Left forelimb (tissue), 1 donor: ENCODE measurements at places on chromosomes 5 and 9.

DNA sequence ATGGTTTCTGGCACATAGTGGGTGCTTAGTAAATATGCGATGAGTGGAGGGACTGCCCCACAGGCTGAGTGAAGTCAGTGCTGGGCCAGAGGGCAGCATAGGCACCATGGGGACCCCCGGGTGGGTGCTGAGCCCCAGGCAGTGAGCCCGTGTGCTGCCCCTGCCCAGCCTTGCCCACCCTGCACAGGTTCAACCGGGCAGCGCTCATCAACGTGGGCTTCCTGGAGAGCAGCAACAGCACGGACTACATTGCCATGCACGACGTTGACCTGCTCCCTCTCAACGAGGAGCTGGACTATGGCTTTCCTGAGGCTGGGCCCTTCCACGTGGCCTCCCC, 7.2 kb downstream of the B4GALT7 start:
- DNase-seq = no peak

GRCh38 chr5:135491552-135492318, 39.6 kb upstream of the TIFAB start:
- DNase-seq = peak; percentile 25

GRCh38 chr5:76292620-76293322, 110.3 kb upstream of the IQGAP2 start:
- no peak for DNase-seq

DNA sequence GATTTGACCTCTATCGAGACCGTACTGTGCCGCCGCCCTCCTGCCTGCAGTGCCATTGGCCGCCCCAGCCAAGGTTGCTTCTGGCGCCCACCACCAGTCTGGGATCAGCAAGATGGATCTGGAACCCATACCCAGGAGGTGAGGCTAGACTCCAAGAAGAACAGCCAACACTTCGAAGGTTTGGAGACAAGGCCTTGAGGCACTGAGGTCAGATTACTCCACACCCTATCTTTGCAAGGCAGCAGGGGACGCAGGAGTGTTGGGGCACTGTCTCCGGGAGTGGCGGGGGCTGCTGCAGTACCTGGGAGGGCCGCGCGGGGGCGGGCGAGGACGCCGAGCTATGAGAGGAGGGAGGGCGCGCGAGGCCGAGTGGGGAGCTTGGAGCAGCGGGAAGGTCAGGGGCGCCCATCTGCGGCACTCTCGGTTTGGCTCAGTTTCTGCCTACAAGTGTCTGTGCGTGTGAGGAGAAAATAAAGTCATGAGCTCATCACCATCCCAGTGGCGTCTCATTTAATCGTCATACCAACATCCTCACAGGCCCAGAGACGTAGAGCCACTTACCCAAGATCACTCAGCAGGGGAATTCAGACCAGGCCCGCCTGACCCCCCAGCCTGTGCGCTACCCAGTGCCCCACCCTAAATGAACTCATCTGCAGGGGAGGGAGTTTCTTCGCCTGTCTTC, 20.5 kb upstream of the PSD2 start:
- peak; percentile 80 for DNase-seq

DNA sequence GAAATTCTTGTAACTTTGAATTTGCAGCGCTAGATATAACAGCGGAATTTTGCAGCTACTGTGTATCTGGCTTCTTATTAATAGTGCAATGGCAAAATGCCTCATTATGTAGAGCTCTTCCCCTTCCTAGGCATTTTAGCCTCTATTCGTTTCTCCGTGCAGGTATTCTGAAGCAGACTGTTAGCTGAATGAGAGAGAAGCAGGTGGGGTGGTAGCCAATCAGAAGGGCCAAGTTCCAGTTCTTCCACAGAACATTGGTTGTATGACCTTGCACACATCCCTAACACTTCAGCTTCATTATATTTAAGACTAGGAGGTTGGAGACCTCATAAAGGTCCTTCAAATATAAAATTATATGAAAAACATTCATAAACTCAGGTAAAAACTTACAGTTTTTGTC, 1.2 kb upstream of the VPS13A start:
- no peak for DNase-seq

DNA sequence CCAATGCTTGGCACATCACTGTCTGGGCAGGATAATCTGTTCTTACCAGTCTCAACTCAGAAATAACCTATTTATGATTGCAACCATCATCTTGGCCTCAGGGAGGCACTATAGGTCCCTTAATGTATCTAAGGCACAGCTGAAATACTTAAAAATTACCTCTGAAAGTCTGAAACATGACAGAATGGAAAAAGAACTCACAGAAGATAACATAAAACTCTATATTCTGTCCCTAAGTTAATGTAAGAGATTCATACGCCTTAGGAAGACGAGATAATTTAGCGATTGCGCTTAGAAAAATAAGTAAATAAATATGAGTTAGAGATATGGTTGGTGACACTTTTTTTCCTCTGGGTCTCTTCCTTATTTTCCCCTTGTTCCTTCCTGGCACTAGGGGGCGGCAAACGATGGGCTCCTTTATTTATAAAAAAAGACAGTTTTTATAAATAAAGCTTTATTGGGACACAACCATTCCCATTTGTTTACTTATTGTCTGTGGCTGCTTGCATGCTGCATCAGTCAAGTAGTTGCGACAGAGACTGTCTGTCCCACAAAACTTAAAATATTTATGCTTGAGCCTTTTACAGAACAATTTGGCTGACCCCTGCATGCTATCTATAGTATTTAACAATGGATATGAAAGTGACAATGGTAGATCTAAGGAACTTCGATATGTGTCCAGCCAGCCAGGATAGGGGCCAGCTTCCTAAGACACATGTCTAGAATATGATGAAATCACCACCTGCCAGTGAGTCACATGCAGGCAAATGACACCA, 79.6 kb downstream of the PDE4D start:
- DNase-seq = no peak

GRCh38 chr9:77848897-77849296, 182.7 kb downstream of the GNAQ start:
- no peak for DNase-seq

GRCh38 chr5:85921590-85921989, 696.2 kb upstream of the COX7C start:
- no peak for DNase-seq

- no peak for DNase-seq
Observed at GRCh38 chr5:155587458-155587857, 573.9 kb downstream of the KIF4B start.

GRCh38 chr9:89815903-89816573, 211.2 kb downstream of the GADD45G start:
- DNase-seq = no peak

DNA sequence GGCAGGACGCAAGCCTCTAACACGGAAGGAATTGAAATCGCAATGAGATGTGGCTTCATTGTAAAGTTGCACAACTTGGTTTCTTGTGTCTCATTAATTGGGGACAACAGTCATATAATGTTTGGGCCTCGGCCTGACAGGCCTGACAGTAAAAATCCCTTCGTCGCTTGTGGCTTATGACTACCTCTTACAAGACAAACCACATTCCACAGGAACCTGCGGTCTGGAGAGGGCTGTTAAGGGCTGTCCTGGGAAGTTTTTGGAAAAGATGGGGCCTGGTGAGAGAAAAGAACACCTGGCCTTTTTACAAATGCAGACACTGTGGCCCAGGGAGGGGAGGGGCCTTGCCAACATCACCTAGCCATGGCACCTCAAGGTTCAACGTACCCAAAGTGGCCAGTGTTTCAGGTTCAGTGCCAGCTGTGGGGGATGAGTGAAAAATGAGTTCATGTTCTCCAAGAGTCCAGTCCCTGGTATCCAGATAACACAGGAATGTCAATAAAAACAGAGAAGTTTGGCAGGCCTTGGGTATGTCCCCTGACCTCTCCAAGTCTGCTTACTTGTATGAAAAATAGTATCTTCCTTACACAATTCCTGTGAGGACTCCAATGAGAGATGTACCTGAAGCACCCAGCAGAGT, 22.2 kb downstream of the SHB start:
- no peak for DNase-seq

DNA sequence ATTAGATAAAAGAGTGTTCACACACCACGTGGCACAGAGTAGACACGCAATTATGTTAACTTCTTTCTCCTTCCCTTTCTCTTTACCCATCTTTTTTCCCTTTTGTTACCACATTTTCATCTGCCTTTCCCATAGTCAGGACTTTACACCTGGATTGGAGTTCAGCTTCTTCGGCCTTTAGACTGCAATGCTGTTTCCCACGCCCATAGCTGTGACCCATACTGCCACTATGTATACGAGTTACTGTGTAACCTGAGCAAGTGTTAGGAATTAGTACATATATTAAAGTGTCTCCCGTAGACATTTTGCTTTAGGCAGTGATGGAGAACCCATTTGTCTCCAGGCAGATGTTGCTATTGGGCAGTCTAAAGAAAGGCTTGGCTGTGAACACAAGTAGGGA, 143.6 kb upstream of the SLC28A3 start:
- DNase-seq = no peak

DNA sequence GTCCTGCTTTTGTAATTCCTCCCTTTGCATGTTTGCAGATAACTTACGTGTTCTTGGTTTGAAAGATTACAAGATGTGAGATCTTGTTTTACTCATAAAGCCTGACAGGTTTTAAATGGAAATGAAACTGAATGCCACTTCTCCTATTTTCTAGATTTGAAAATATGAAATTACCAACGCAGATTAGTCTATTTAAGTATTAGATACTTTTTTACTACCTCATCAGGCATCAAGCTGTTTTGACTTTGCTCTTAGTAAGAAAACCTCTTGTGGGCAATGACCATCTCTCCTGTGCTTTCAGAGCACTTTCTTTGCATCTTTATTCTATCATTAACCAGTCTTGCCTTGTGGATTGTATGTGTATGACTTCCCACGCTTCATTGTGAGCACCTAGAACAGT, 3.5 kb downstream of the DMXL1 start:
- no peak for DNase-seq

DNA sequence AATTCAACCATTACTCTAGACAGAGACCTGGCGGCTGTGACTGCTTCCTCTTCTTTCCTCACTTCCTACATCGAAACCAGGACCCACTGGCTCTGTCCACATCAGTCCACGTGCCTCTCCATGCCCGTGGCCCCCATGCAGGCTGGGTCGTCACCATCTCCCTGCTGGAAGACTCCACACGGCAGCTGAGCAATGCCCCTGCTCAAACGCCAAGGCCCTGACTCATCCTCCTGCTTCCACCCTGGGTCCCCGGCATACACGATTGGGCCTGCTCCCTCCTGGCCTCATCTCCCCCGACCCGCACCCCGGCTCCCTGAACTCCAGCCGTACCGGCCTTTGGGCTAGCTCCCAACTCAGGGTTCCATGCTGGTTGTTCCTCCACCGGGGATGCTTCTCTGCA, 67.2 kb upstream of the IER5L start:
- peak; percentile 17 for DNase-seq

- DNase-seq = peak; percentile 70
Observed at GRCh38 chr5:179530069-179530998, 20.0 kb upstream of the RUFY1 start.

DNA sequence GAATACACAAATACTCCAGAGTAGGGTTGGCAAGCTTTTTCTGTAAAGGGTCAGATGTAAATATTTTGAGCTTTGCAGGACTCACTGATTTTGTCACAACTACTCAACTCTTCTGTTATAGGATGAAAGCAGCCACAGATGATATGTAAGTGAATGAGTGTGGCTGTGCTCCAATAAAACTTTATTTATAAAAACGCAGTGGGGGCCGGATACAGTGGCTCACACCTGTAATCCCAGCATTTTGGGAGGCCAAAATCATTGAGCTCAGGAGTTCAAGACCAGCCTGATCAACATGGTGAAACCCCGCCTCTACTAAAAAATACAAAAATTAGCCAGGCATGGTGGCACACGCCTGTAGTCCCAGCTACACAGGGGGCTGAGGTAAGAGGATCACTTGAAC, 69.1 kb downstream of the FBXW11 start:
- DNase-seq = no peak

GRCh38 chr5:91189480-91190313, 193.4 kb downstream of the ARRDC3 start:
- DNase-seq = peak; percentile 71

- DNase-seq = no peak
Observed at GRCh38 chr9:124964056-124964455, 23.2 kb upstream of the GOLGA1 start.

DNA sequence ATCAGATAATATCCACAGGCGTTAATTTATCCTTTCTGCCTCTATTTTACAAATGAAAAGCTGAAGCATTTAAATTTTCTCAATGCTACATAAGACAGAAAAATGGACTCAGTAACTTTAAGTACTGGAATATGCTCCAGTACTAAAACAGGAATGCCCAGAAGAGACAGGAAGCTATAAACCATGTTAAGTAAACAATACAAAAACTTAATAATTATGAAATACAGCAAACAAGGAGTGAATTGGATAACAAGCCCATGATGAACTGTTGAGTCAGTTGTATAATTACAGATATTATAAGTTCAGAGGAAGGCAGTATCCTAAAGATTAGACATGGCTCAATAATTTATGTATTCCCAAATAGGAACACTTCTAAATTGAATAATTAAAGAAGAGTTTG, 148.5 kb downstream of the CHSY3 start:
- DNase-seq = no peak

DNA sequence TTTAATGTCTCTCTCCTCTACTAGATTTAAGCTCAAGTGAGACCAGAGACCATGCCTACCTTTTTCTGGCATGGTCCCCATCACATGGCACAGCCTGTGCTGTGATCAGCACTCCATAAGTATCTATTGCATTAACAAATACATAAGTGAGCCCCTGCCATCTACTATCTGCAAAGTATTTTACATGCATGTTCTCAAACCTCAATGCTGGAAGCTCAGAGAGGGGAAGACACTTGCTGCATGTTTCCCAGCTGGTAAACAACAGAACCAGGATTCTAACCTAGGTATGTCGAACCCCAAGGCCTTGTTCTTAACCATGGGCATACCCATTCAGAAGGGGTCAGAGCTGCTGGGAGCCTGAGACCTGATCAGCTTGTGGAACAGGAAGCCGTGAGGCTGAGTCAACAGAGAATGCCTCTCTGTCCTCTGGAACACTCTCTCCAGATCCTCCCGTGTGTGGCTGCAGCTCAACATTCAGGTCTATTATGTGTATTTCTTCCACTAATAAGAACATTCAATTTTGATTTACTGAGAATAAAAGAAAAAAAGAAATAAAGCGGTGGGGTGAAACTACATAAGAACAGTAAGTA, 232.5 kb upstream of the MSX2 start:
- no peak for DNase-seq

GRCh38 chr9:35490155-35490909, 421 bp downstream of the RUSC2 start:
- peak; percentile 68 for DNase-seq

DNA sequence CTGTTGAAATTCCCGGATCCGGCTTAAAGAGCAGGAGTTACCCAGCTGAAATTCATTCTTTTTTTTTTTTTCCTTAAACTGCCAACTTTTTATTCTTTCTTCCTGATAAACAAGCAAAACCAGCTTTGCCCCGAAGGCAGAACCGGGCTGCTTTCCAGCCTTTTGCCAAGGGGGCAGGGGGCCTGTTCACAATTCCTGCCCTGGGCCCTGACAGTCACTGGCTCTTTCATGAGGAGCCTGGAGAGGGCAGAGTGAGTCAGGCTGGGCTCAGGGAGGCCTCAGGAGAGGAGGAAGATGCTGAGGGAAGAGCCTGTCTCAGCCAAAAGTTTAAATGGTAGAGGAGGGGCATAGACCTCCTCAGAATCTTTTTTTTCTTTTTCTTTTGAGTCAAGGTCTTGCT, 4.8 kb downstream of the GLIPR2 start:
- DNase-seq = no peak

GRCh38 chr5:34731435-34732232, 75.5 kb downstream of the RAI14 start:
- DNase-seq = no peak

- no peak for DNase-seq
Observed at GRCh38 chr9:110602281-110602680, 22.7 kb upstream of the SVEP1 start.
